Activated CD4-positive, alpha-beta T cell treated with anti-CD3 and anti-CD28 coated beads, Interleukin-2, amount 50 U/mL, for 16 hours (primary cell): ENCODE measurements at places on chromosomes 11 and 22.
A peak's percentile ranks its signal among the peaks of the same experiment; 100 is the strongest.

- DNase-seq = no peak
These were observed 348.5 kb downstream of the TBC1D22A start for GRCh38 chr22:47110817-47111443.

DNA sequence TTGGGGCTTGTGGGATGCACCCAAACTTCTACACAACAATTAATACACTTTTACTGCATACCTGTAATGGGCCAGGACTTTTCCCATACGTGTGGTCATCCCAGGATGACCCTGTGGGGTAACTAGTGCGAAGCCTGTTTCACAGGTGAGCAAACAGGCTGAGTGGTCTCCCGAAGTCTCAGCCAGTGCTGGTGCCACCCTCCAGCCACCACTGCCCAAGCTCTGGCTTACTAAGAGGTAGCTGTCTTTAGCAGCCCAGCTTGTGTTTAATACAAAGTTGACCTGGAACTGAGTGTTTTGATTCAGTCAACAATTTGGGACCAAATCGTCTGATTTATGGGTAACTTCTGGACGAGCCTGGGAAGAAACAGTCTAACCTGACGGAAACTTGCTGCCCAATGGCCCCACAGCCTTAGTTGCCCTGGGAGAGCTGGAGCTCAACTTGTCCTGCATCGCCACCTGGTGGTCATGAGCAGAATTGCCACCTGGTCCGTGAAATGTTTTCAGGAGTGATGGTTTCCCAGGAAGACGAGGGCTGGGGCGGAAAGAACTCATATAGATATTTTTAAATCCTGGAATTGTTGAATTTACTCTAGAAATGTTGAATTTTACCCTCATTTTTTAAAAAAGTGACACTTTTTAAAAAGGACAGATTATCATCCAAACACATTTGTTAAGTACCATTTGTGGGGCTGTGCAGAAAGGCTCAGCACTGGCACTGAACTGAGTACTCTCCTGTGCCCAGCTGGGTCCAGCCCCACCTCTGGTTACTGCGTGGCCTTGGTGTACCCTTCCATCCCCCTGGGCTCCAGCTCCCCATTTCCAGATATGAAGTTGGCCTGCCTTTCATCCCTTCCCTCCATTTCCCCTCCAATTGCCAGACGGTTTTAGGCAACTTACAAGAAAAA is 95.5 kb upstream of the PARVA start:
- peak; percentile 79 for DNase-seq

DNA sequence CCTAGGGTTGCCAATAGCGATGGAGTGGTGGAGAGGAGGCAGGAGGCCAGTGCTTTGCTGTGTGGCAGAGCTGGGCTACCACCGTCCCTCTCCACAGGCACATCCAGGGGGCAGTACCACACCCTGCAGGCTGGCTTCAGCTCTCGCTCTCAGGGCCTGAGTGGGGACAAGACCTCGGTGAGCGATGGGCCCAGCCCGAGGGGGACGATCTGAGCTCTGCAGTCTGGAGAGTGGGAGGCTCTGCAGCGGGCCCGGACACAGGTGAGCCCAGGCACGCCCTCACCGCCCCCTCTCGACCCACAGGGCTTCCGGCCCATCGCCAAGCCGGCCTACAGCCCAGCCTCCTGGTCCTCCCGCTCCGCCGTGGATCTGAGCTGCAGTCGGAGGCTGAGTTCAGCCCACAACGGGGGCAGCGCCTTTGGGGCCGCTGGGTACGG is 2.5 kb downstream of the PKP3 start:
- no peak for DNase-seq

GRCh38 chr11:76266286-76267100 is 60.2 kb upstream of the WNT11 start:
- DNase-seq = no peak
